ENCODE measurements at places on chromosomes 1 and 21. TPM values are rescaled to one million over a fixed set of nuclear protein-coding genes. Genes with fewer than 3 reads are reported as not detected.

DNA sequence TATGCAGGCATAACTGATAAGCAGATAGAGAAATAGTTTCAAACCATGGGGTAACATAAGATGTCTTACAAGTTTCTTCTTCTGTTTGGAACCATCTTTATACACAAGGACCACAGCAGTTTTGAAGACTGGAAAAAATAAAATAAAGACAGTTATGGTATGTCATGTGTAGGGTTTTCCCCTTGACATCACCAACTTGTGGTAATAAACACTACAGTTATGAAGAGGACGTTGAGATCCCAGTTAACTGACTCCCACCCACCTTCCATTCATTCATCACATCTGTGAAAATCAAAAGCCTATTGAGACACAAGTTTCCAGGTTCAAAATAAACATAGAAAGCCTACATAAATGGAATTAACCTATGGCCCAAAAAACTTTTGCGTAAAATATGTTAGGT, 92.5 kb upstream of the KRTAP19-8 start:
- no peak for DNase-seq

GRCh38 chr1:8329439-8329838, 11.5 kb downstream of the SLC45A1 start:
- DNase-seq = no peak

GRCh38 chr1:245751726-245752470, 597.1 kb downstream of the KIF26B start:
- DNase-seq = no peak

HIVEP3 gene
- 27.8 TPM for total RNA-seq
